ENCODE measurements at places on chromosomes 13 and 19.

- no peak for DNase-seq
Observed at GRCh38 chr13:41282129-41282571, 18.8 kb upstream of the MTRF1 start.

- no peak for DNase-seq
Observed at GRCh38 chr19:655691-656090, 7.3 kb downstream of the RNF126 start.

DNA sequence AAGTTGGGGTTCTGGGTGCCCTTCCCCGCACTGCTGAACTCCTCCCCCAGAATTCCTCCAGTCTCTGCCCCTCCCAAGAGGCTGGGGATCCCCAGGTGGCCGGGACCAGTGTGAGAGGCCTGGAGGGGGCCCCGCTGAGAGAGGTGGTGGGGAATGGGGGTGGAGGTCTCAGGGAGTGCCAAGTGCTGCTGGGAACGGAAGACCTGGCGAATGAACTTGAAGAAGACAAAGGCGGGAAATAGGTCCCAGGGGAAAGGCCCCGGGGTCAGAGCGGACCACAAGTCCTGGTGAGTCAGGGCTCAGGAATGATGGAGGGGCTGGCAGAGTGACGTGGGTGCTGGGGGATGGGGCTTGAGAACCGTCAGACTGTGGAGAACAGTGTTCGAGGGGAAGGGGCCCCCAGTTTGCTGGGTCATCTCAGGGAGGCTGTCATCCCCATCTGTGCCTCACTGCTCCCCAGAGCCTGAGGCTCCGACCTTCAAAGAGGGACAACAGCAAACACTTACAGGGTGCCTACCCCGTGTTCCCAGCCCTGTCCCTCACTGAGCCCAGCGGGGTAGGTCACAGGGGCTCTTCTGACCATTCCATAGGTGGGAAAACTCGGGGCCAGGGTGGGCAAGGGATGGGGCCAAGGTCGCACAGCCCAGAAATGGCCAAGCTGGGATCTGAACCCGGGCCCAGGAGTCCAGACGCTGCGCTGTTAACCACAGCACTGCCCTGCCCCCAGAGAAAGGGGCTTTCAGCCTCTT lies 16.0 kb upstream of the SEMA6B start:
- peak; percentile 77 for DNase-seq

GRCh38 chr13:99658261-99658991 lies 157.2 kb downstream of the TM9SF2 start:
- no peak for DNase-seq

GRCh38 chr19:43778651-43779050 lies 2.1 kb downstream of the KCNN4 start:
- DNase-seq, result no peak

DNA sequence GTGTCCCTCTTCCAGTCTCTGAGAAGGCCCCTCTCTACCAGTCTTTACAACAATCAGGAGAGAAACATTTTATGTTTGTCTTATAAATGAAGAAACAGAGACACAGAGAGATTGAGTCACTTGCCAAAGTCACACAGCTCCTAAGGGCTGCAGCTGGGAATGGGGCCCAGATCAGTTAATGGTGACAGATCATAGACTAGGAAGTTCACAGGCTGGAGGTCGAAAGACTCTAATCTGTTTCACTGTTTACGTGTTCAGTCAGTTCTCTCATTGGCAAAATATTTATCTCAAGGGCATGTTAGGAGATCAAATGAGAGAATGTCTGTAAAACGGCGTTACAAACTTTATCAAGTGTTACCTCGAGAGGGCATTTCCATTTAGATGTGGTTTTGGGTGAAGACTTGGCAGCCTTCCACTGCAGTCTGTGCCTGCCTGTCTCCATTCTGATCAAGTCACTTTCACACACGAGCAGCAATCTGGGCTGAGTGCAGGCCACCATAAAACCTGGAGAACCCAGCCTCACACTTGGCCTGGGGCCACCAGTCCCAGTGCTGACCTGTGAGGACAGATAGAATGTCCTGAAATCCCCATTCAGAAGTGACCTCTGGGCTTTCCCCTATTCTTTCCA lies 65.1 kb downstream of the SIAH3 start:
- DNase-seq, result no peak

GRCh38 chr13:25806264-25806974 lies 245.4 kb downstream of the SHISA2 start:
- DNase-seq, result no peak

DNA sequence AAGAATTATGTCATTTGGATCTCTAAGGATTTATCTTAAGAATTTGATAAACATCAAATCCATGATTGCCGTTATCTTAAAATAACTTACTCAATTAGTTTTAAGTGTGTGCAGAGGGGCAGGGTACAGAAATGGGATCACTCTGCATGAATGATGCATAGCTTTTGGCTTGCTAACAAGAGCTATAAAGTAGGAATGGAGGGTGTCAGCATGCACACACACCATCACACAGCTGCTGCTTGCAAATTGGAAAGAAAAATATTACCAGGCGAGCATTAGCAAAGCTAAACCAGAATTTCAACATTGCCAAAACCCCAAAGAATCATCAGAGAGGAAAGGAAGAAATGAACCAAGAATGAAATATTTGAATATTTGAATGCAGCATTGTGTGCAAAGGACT lies 580.6 kb downstream of the LMO7 start:
- DNase-seq, result no peak

DNA sequence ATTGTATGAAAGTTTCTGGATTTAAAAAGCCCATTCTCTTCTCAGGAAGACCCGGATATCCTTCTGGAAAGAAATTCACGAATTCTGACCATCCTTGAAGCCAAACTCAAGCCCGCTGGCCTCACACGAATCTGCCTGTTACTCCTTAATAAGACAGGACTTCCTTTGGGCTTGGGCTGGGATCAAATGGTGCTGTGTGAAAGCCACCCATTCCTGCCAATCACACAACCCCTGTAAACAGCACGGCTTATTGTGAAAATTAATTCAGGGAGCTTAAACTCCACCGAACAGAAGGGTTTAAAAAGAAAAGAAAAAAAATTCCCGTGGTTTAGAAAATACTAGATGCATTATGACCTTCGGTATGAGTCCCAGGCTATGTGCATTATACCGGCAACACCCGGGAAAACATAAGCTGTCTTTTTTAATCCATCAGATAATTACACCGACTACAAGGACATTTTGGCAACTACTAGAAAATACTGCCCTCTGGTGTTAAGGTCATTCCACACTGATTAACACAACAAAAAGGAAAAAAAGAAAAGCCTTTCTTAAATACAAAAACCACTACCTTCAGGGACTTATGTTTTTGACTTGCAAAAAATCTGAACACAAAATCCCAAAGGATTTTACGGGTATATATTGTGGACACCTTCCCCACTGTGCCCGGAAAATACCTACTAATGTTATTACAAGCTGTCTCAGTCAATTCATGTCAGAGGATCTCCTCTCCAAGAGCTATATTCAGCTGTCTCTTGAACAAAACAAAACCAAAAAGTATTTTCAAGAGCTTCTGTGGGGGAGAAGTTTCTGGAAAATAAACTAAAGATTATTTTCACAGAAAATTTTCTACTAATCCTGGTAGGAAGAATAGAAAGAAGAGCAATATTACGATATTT lies 76.0 kb upstream of the LSM14A start:
- DNase-seq, result no peak

DNA sequence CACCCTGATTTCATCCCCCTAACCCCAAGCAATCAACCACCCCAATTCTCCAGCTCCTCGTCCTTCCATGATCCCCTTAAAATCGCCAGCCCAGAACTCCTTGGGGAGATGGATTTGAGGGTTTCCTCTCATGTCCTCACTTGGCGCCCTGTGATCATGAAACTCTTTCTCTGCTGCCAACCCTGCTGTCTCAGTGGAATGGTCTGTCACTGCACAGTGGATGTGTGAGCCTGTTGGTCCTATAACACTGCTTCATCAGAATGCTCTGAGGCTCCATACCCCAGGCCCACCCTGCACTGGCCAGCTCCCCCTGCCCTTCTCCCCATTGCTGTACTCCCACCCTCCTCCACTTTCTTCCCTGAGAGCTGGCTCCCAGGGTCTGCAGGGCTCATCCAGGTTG lies 12.6 kb upstream of the ZNF792 start:
- DNase-seq, result no peak

DNA sequence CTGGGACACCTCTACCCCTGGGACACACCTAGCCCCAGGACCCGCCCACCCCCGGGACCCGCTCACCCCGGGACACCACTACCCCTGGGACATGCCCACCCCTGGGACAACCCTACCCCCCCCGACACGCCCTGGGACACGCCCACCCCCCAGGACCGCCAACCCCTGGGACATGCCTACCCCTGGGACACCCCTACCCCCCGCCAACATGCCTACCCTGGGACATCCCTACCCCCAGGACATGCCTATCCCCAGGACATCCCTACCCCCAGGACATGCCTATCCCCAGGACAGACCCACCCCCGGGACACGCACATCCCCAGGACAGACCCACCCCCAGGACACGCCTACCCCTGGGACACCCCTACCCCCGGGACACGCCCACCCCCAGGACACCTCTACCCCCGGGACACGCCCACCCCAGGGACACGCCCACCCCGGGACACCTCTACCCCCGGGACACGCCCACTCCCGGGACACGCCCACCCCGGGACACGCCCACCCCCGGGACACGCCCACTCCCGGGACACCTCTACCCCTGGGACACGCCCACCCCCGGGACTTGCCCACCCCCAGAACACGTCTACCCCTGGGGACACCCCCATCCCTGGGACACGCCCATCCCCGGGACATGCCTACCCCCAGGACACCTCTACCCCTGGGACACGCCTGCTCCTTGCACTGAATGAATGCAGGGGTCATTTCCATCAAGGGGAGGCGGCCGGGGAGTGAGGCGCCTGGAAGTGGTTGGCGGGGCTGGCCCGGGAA lies 32.3 kb downstream of the ADPRHL1 start:
- peak; percentile 22 for DNase-seq

DNA sequence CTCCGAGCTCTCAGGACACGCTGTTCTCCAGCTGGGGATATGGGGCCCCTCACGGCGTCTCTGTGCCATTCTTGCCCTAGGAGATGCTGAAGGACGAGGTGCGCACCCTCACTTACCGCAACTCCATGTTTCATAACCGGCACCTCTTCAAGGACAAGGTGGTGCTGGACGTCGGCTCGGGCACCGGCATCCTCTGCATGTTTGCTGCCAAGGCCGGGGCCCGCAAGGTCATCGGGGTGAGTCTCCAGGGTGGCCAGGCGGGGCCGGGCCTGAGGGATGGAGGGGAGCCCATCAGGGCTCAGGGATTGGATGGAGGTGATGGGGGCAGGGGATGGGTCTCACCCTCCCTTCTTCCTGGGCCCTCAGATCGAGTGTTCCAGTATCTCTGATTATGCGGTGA lies 4.8 kb downstream of the PRMT1 start:
- no peak for DNase-seq

DNA sequence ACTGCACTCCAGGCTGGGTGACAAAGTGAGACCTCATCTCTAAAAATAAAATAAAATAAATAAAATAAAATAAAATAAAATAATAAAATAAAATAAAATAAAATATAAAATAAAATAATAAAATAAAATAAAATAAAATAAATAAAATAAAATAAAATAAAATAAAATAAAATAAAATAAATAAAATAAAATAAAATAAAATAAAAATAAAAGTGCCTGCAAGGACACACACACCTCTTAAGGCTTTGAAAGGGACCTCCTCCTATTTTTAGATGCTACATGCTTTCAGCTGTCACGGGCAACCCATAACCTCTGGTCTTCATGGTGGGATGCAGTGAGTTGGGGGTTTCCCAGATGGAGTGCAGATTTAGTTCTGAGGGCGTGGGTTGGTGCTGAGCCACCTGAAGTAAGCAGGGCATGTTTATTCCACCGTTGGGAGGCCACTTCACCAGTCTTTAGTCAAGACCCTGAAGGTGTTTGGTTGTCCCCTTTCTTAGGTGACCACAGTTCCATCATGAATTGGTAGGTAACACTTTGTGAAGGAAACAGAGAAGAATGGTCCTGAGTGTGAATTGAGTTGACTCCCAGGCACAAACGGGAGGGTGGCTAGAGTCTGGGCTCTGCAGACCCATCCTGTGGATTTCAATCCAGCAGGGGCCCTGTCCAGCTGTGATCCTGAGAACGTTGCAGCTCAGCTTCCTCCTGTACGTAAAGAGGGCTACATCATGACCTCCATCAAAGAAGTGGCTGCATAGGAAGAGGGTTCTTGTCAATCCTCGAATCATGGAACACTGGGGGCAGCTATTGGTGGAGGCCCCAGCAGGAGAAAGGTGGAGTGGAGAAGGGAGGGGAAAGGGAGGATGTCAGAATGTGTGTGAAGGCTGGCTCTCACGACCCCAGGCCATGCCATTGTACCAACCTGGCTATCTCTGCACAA lies 234.2 kb downstream of the ZNF536 start:
- DNase-seq, result no peak

DNA sequence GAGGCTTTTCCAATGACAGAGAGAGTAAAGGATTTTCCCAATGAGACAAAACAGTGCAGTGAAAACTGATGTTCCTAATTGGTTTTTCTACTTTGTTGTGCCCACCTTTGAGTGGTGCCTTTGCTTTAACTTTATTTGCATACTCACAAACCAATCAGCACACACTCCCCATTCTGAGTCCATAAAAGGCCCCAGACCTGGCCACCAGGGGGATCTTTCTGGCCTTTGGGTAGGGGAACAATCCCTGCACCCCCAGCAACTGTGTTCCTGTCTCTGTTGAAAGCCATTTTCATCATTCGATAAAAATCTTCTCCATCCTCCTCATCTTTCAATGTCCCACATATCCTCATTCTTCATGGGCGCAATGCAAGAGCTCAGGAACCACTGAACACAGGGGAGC lies 252.8 kb downstream of the B3GLCT start:
- no peak for DNase-seq

DNA sequence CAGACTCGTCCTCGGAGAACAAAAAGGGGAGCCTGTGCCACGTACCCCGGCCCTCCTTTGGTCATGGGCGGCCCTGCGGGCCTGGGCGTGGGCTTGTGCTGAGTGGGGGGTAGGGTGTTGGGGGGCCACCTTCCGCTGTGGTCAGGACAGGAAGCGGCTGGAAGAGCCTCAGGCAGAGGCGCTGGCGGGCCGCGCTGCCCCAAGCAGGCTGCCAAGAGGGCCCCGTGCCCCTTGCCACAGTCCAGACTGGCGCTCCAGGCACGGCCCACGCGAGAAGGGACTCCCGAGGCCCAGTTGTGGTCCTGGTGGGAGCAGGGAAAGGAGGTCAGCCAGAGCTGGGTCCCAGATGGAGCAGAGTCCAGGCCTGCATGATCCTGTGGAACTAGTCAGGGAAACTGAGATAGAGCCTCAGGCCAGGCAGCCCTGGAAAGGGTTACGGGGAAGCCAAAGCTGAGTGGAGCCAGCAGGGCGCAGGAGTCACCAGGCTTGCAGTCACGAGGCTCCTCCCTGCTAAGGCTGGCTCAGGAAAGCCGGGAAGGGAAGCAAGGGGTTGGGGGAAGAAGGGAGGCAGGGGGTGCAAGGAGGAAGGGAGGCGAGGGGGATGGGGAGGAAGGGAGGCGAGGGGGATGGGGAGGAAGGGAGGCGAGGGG lies 135.0 kb downstream of the CRYL1 start:
- DNase-seq, result no peak

DNA sequence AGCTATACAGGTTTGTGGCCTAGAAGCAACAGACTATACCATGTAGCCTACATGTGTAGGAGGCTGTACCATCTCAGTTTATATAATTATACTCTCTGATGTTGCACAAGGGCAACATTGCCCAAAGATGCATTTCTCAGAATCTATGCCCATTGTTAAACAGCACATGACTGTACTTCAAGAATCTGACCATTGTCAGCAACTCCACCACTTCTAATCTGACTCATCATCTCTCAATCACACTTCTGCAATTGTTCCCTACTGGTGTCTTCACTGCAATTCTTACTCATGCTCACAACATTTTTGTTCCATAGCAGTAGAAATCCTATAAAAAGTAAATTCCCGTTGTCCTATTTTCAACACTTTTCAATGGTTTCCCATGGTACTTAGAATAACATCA lies 63.9 kb upstream of the ATXN8OS start:
- no peak for DNase-seq

- no peak for DNase-seq
Observed at GRCh38 chr13:113406321-113407102, 42.6 kb upstream of the GRTP1 start.
